ENCODE measurements at places on chromosomes 11 and 22.

DNA sequence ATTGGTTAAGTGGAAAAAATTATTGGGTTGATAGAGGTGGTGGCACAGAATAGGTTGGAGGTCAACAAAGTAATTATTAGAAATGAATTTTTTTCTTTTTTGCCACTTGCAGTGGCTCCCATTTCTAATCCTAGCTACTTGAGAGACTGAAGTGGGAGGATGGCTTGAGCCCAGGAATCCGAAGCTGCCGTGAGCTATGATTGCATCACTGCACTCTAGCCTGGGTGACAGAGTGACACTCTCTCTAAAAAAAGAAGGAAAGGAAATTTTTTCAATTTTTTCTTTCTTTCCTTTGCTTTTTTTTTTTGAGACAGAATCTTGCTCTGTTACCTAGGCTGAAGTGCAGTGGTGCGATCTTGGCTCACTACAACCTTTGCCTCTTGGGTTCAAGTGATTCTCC is 2.2 kb upstream of the BCO2 start:
- DNase-seq: no peak

DNA sequence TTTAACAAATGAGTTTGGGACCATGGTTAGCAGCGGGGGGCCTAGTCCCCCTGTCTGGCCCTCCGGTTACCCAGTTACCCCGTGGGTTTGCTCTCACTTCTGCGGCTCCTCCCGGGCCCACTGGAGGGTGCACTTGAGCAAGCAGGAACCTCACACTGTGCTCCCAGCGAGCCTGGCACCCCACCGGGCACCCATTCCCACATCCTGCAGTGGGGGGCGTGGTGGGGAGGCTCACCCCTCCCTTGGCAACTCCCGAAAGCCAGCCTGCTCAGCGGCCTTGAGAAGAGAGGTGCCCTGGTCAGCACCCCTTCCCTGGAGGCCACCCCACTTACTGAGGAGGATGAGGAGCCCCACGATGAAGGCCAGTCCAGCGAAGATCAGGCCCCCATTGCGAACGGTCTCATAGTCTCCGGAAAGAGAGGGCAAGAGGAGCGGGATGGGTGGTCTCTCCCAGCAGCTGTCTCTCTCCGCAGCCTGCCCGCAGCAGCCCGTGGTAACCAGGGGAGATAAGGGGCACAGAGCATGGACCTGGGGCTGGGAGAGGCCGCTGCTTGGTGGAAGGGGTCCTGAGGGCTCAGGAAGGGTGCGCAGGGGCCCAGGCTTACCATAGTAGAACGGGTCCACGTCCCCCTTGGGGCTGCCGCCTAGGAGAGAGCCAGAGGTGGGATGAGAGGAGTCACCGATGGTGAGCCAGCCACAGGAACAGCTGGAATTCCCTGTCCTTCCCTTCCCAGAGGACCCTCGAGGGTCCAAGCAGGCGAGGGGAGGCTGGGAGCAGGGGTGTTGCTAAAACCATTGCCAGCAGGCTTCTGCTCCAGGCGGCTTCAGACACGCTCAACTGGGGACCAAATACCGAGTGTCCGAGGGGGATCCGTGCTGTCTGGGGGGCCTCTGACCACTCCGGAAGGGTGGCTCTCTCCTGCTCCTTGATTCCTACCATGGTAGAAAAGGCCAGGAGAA is 2.2 kb downstream of the FXYD2 start:
- DNase-seq: no peak

GRCh38 chr11:267491-267994 is 10.7 kb upstream of the NLRP6 start:
- no peak for DNase-seq

DNA sequence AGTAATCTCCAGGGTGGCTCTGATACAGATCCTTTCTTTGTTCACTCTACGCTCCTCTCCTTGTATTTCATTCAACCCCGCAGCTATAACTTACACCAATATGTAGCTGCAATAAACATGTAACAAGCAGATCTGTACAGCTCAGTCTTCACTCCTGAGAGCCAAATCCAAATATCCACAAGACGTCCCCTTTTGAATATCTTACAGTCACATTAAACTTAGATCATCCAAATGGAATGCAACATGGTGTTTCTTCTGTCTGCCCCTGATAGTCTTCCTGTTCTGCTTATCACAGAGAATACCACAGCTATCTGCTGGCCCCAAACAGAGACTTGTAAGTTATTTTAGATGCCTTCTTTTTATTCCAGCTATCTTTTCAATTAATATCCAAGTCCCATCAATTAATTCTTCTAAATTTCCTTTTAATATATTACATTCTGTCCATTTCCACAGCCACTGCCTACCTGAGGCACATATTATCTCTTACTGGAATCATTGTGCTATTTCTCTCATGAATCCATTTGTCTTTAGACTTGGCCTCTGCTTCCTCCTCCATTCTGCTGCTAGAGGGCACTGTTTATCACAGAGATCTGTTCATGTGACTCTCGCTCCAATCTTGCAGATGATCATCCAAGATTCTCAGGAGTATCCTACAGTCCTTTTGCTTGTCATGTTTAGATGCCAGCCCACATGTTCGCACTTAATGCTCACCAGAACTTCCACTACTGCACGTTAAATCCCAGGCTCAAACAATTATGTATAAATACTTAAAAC is 908.6 kb downstream of the NTM start:
- peak; percentile 62 for DNase-seq

GRCh38 chr22:19271856-19272535 is 19.5 kb downstream of the CLTCL1 start:
- no peak for DNase-seq

- no peak for DNase-seq
These were observed 19.9 kb upstream of the CTR9 start for GRCh38 chr11:10731064-10731680.

DNA sequence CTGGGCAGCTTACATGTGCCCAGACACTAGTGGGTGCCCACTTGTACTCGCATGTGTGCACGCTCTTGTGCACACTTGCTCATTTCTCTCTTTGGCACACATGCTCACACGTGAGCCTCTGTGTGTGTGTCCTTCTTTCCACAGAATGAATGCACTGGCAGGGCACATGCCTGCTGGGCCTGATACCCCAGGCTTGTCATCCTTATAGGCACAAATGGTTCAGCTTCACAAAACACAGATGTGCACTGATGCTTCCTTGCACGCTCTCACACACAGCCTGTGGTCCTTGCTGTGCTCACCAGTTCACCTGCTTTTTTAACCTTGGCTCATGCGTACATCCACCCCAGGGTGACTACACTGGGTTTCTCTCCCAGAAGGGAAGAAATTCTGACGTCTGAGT is 174.8 kb downstream of the BUD13 start:
- DNase-seq: no peak

- DNase-seq: no peak
These were observed 7.3 kb downstream of the CADM1 start for GRCh38 chr11:115496892-115497291.

- peak; percentile 25 for DNase-seq
These were observed 32.2 kb upstream of the TEAD1 start for GRCh38 chr11:12642040-12642439.

GRCh38 chr22:19098157-19098556 is 24.1 kb downstream of the DGCR2 start:
- DNase-seq: no peak

- DNase-seq: peak; percentile 37
These were observed at the start of gene PTPRJ for GRCh38 chr11:47980088-47980906. TSS of gene PTPRJ (plus strand) at chr11:47980559. CDS start at chr11:47980913, 354 bp downstream.
